ENCODE measurements at places on chromosomes 6 and 20.

DNA sequence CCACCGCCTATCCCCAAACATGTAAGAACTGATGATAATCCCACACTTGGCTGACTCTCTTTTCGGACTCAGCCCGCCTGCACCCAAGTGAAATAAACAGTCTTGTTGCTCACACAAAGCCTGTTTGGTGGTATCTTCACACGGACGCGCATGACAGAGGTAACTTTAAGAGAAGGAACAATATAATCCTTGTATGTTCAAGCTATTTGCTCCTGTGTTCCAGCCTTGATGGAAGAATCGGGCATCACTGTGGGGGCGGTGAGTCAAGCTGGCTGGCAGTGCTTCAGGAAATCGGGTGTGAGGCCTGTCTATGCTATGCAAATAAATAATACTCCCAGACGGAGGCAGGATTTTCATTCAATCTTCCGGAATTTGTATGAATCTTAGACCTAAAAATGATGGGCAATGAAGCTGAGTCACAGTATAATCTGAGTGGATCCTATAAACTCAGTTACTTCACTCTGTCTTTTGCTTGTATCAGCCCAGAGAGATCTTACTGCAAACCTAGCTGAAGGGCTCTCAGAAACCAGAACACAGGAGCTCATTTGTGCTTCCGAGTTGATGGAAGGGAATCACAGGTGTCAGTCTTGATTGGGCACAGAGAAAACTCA is 45.2 kb upstream of the NT5E start:
- DNase-seq: no peak

- no peak for DNase-seq
Measured at GRCh38 chr6:31075528-31075927, 36.8 kb downstream of the C6orf15 start.

- DNase-seq: no peak
Measured at GRCh38 chr6:76843054-76843822, 620.1 kb downstream of the HTR1B start.

- DNase-seq: no peak
Measured at GRCh38 chr6:106275692-106276091, 49.9 kb downstream of the ATG5 start.

DNA sequence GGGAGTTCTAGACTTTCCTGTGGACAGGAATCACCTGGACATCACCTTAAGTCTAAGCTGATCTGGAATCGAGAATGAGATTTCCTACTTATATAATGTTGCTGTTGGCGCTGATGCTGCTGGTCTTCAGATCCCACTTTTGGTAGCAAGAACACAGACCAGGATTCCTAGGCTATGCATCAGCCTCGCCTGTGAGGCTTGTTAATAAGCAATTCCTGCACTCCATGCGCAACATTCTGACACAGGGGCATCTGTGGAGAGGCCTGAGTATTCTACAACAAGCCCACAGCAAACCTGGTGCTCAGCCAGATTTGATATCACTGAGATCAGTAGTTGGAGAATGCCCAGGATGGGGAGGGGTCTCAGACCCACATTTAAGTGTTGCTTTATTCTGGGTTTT is 52.0 kb upstream of the TRIM26 start:
- DNase-seq: no peak

GRCh38 chr20:62554214-62554897 is 78.6 kb upstream of the GATA5 start:
- DNase-seq: no peak

DNA sequence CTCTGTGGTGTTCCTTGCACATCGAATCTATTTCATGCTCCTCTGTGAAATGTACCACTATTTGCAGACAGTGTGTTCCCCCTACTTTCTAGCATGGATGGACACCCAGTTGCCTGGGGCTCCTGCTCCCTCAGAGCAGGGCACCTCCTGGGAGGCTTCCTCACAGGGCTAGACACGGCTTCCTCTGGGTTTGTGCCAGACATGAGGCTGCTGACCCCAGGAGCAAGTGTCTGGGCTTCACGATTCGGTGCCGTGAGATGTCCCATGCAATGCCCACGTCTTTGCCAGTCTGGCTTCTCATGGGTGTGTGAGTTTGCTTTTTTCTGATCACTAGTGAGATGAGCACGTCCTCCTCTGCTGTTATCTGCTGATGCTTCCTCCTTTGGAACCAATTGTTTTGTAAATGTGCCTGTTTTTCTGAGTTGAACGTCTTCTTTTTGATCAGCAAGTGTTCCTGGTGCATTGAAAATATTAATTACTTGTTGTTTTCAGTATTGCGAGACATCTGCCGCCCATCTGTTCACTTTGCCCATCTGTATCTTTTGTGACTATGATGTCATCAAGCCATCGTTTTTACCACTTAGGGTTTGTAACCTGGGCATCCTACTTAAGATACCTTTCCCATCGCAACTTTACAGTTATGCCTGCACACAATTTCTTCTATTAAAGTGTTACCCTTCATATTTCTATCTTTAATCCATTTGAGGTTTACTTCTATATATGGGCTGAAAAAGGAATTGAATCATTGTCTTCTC is 92.0 kb downstream of the TTLL2 start:
- no peak for DNase-seq

GRCh38 chr6:84329516-84329915 is 102.1 kb upstream of the CEP162 start:
- DNase-seq: no peak

DNA sequence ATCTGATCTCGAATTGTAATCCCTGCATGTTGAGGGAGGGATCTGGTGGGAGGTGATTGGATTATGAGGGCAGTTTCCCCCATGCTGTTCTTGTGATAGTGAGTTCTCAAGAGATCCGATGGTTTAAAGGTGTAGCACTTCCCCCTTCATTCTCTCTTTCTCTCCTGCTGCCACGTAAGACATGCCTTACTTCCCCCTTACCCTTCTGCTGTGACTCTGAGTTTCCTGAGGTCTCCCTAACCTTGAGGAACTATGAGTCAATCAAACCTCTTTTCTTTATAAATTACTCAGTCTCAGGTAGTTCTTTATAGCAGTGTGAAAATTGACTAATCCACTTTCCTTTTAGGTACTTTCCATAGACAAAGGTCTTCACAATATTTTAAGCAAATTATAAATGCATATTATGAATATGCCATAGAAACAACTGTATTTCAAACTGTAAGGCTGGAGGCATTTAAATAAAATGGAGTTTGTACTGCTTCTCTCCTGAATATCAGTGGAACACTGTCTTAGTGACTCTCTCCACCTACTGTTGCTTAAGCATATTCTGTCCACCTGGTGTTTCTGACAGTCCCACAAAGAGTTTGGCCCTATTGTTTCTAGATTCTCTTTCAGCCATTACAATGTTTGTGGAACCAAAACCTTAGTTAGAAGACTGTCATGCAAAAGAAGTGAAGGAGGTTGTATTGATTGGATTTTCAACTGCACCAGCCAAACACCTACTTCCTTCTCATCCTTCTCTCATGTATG is 24.3 kb upstream of the IL17A start:
- DNase-seq: no peak

- no peak for DNase-seq
Measured at GRCh38 chr6:100447081-100447899, 17.4 kb downstream of the SIM1 start.

- no peak for DNase-seq
Measured at GRCh38 chr6:39882531-39882899, 51.7 kb downstream of the MOCS1 start.
